ENCODE measurements at places on chromosomes 3 and 15.

- no peak for DNase-seq
Observed at GRCh38 chr3:175737646-175738572, 878.8 kb downstream of the NAALADL2 start.

- no peak for DNase-seq
Observed at GRCh38 chr3:32816439-32817256, 1.1 kb upstream of the TRIM71 start.

GRCh38 chr15:52428297-52428696, 100.4 kb downstream of the MYO5A start:
- no peak for DNase-seq

DNA sequence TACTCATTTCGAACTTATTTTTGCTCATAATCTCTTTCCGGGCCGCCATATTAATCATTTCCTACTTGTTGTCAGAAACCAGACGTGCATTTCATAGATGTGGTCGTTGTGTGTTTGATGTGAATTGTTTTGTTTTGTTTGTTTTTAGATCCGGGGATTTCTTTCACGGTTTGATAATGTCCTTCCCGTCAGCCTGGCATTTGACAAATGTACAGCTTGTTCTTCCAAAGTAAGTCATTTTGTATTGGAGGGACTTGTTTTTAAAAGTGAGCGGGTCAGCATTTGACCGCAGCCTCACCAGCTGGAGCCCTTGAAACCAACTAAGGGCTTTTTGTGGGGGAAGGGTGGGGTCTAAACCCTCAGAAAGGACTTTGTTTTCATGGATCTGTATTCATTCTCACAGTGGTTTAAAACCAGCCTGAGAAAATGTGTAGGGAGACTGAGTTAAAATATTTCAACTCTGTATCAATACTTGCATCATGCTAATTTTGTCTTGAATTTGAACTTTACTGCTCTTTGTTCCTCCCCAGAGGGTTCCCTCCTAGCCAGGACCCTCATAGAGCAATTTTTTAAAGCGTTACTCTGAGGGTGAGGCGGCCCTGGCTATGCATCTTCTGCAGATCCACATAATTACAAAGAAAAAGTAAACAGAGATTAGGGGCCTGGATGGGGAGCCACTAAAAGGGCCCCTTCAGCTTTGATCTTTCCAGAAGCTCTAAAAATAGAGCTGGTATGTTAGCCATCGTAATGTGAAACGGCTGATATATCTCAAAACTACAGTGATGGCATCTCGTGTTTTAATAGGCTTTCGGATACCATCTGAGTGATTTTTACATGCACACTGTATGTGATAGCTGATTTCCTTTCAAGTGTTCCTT, 107.9 kb downstream of the ATG7 start:
- no peak for DNase-seq

DNA sequence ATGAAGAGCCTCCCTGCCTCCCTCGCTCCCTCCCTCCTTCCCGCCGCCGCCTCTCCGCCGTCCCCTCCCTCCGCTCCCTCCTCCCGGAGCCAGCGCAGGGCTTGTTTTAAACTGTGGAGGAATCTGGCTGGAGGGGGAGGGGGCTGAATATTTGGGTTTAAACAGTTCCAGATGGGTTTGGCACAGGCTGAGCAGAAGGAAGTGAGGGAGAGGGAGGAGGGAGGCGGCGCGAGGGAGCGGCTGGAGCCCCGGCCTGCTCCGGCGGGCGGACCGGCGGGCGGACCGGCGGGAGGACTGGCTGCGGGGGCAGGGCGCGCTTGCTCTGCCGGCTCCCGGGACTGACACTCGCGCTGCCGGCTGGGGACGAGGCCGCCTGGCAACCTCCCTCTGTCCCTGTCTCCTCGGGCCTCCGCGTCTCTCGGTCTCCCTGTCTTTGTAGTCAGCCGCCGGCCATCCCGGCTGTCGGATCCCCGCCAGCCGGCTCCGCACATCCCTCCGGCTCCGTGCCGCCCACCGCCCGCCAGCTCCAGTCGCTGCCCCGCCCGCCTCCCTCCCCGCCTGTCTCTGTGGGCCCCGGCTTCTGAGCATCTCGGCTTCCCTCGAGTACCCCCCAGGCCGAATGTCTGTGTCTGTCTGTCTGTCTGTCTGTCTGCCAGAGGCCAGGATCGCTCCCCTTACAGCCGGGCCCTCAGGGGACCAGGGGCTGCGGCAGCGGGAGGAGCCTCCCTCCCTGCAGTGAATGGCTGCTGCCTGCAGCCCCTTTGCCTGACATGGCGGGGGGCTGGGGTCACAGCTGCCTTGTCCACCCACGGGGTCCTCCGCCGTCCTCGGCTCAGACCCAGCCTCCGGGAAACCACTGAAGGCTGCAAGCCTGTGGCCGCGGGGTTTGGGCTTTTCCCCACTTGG, 7.6 kb downstream of the EPHB3 start:
- no peak for DNase-seq

- DNase-seq: no peak
Observed at GRCh38 chr3:47852604-47853602, 50.0 kb downstream of the DHX30 start.

DNA sequence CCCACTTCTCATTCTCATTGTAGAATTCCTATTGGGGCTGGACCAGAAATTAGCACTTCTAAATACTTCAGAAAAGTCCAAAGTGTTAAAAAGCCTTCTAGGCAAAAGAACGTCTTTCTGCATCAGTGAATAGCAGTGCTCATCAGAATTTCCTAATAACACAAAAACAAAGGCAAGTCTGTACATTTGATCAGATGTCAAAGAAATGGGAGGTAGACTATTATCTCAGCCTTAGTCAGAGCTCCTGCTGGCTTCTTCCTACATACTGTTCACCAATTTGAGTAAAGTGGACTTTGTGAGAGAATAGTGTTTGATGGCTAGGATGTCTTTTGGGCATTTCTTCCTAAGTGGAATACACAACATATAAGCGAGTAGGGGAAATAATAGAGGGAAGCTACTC, 48.7 kb downstream of the FOXB1 start:
- no peak for DNase-seq

- DNase-seq: no peak
Observed at GRCh38 chr3:174700736-174701135, 158.4 kb upstream of the NAALADL2 start.

- no peak for DNase-seq
Observed at GRCh38 chr3:159499031-159499793, 489.4 kb upstream of the IL12A start.

GRCh38 chr3:52881871-52882270, 15.5 kb downstream of the STIMATE start:
- DNase-seq: no peak

DNA sequence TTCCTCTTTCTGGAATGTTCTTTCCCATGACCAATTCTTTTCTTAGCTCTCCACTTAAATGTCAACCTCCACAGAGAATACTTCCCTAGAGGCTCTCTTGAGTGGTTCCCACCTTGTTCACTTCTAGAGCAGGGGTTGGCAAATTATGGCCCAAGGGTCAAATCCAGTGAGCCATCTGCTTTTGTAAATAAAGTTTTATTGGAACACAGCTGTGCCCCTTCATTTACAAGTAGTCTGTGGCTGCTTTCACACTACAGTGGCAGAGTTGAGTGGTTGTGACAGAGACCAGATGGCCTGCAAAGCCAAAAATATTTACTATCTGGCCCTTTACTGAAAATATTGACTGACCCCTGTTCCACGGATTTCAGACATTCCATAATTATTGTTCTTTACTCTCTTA, 166.2 kb downstream of the WNT5A start:
- no peak for DNase-seq

- no peak for DNase-seq
Observed at GRCh38 chr15:69275933-69276560, 22.7 kb upstream of the PAQR5 start.

GRCh38 chr3:52038227-52038626, 18.1 kb downstream of the DUSP7 start:
- DNase-seq: no peak

- DNase-seq: no peak
Observed at GRCh38 chr3:171339598-171339997, 120.6 kb downstream of the TNIK start.

DNA sequence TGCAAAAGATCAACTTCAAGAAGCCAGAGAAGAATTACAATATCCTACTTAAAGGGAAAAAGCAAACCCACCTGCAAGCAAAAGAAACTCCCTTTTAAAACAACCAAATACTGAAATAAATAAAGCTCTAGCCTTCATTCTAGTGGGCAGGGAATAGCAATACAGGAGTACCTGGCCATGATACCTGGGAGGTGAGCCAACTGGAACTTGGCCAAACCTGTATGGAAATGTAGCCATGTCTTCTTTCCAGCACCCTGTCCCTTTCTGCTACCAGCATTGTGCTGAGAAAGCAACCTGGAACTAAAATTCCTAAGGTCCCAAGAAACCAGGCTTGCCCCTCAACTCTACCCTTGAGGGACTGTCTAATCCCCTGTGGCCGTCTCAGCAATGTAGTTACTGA, 530.0 kb downstream of the EPHB1 start:
- no peak for DNase-seq

GRCh38 chr15:84398763-84399701, 163.5 kb downstream of the GOLGA6L4 start:
- DNase-seq: no peak

DNA sequence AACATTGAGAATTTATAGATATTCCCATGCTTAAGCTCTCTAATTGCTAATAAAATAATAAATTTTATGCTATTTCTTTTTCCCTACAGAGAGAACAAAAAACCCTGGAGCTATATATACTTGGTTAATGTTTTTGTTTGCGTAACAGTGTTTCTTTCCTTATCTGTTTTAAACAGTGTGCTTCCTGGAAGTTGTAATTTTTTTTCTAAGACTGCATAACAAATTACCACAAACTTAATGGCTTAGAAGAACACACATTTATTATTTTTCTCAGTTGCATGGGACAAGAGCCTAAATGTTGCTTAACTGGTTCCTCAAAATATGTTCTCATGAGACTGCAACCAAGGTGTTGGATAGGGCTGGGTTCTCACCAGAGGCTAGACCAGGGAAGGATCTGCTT, 49.7 kb upstream of the DPH6 start:
- no peak for DNase-seq

DNA sequence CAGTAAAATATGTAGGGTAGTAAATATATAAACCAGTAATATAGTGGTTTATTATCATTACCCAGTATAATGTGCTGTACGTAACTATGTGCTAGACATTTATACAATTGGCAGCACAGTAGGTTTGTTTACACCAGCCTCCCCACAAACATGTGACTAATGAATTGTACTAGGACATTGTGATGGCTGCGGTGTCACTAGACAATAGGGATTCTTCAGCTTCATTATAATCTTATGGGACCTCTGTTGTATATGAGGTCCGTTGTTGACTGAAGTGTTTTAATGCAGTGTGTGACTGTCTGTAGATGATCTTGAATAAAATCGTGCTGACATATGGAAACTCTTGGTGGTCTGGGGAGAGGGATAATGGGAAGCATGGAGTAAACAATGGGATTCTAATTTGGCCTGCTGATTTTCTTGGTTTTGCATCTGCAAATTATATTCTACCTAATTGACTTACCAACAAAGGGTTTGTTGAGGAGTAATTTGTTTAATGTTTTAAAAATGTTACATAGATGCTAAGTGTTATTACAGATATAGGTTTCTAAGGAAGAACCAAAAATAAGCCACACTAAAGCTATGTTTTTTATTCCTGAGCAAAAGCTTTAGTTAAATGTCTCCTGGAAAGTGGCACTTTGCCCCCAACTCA, 496.5 kb upstream of the TBL1XR1 start:
- no peak for DNase-seq

- no peak for DNase-seq
Observed at GRCh38 chr3:126212620-126213378, 32.4 kb upstream of the ALDH1L1 start.
